Dermis lymphatic vessel endothelial cell (primary cell): ENCODE measurements at places on chromosomes 1 and 21. TPM values are rescaled to one million over a fixed set of nuclear protein-coding genes. Genes with fewer than 3 reads are reported as not detected.

Gene TNFRSF18
- 0.11 TPM in 1 of 2 replicates, not detected in the other for total RNA-seq

Gene P3H1
- 71.1 and 80.8 TPM in 2 replicates for total RNA-seq

Gene MPZ
- 1.3 and 1.7 TPM in 2 replicates for total RNA-seq

Gene B3GALT6
- total RNA-seq = 21.3 and 23.4 TPM in 2 replicates

Gene HHAT
- 0.98 and 2.3 TPM in 2 replicates for total RNA-seq

Gene GBP6
- total RNA-seq = not detected in 2 replicates

Gene SAMD13
- 0.43 and 1.0 TPM in 2 replicates for total RNA-seq

Gene SPRR3
- not detected in 2 replicates for total RNA-seq

Gene CATSPERE
- total RNA-seq = 0.77 and 0.98 TPM in 2 replicates

Gene CFHR1
- total RNA-seq = not detected in 2 replicates

Gene GFI1
- under 0.01 TPM in 1 of 2 replicates, not detected in the other for total RNA-seq

Gene TSACC
- total RNA-seq = 0.09 and 0.11 TPM in 2 replicates

Gene LRRC38
- total RNA-seq = 0.11 TPM in 1 of 2 replicates, not detected in the other

Gene SYCP1
- total RNA-seq = not detected in 2 replicates

Gene ACTN2
- not detected in 2 replicates for total RNA-seq
